ENCODE measurements at places on chromosomes 2 and 18. TPM values are rescaled to one million over a fixed set of nuclear protein-coding genes. Genes with fewer than 3 reads are reported as not detected.

The PROKR1 gene
- 3.6 TPM for total RNA-seq

- DNase-seq = no peak
Measured at GRCh38 chr2:207156451-207157161, 9.1 kb downstream of the KLF7 start.

DNA sequence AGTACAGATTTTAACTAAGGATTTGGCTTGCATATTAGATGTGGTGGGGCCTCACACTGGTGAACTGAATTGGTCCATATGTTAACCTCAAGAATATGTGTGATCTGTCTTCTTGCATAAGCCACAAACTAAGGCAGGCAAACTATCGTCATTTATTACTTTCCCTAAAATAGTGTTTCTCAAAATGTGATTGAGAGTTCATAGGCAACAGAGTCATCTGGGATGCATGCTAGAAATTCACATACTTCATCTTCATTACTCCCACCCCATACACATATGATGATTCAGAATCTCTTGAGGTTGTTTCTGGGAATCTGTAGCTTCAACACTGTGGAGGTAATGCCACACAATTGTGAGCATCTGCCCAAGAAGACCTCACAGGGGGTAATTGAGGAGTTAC is 822.8 kb upstream of the CDH2 start:
- DNase-seq = no peak

- no peak for DNase-seq
Measured at GRCh38 chr18:74465775-74466174, 8.7 kb upstream of the DIPK1C start.

GRCh38 chr2:54728669-54729120 is 5.2 kb downstream of the EML6 start:
- DNase-seq = no peak
